ENCODE measurements at places on chromosomes 11 and 22. TPM values are rescaled to one million over a fixed set of nuclear protein-coding genes. Genes with fewer than 3 reads are reported as not detected.

Gene ACTN3
- polyA plus RNA-seq = not detected

Gene NCF4
- polyA plus RNA-seq = 28.0 TPM

Gene OR5B21
- polyA plus RNA-seq = not detected

Gene OR4S2
- not detected for polyA plus RNA-seq

Gene GPHA2
- polyA plus RNA-seq = not detected

Gene RCOR2
- not detected for polyA plus RNA-seq

Gene CD6
- 281 TPM for polyA plus RNA-seq

DNA sequence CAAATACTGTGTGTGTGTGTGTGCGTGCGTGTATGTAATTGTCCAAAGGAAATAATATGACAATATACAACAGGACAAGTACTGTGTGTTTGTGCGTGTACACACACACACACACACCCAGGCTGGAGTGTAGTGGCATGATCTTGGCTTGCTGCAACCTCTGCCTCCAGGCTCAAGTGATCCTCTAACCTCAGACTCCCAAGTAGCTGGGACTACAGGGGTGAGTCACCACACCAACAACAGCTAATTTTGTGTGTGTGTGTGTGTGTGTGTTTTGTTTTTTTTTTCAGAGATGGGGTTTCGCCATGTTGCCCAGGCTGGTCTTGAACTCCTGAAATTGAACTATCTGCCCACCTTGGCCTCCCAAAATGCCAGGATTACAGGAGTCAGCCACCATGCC is 61.5 kb downstream of the NUP98 start:
- H3K36me3 ChIP-seq = peaks cover 43% of the 10 kb centered on the region
- no peak overlapping the region for H3K4me3 ChIP-seq
- H3K4me1 ChIP-seq = no peaks in the 10 kb centered on the region
- H3K27ac ChIP-seq = no peak overlapping the region
- no peak for DNase-seq

DNA sequence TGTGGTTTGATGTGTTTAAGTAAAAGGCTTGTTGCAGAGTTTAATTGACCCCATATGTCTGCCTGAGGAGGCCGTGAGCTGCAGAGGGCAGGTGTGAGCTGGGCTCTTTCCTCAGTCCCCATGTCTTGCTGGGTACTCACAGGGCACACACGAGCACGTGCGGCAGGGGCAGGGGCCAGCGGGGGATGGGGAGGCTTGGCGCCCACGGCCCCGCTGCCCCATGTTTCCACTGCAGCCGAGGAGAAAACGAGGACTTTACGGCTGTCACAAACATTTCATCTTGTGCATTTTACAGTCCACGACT is 24.7 kb upstream of the CCDC188 start:
- no peaks in the 10 kb centered on the region for H3K27me3 ChIP-seq
- no peak for DNase-seq
- no peaks in the 10 kb centered on the region for H3K36me3 ChIP-seq
- no peak overlapping the region for H3K27ac ChIP-seq

- no peak for DNase-seq
- H3K27ac ChIP-seq = no peak overlapping the region
- H3K4me1 ChIP-seq = peaks cover 5% of the 10 kb centered on the region
- H3K27me3 ChIP-seq = no peaks in the 10 kb centered on the region
- no peaks in the 10 kb centered on the region for H3K36me3 ChIP-seq
Observed at GRCh38 chr22:36211237-36211861, 9.7 kb upstream of the APOL4 start.

DNA sequence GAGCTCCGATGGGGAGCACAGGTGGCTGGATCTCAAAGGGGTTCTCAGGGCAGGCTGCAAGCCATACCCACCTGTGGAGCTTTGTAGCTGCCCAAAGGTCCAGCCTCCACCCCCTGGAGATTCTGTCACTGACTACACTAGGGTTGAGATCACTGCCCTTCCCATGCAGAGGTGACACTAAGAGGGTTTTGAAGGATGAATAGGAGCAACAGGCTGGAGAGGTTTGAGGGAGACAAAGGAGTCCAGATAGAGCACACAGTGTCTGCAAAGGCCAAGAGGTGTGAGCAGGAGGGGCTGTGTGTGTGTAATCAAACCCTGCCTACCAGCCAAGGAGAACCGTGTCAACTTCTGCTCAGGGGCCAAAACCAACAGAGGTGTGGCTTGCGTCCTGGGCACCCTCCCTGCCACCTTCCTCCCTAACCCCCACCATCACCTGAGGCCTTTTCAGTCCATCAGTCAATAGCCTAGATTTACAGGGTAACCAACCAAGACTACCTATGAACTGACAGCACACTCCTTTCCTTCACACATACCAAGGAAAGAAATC is 43.0 kb upstream of the WNT11 start:
- H3K4me1 ChIP-seq = no peaks in the 10 kb centered on the region
- H3K27ac ChIP-seq = no peak overlapping the region
- H3K27me3 ChIP-seq = no peaks in the 10 kb centered on the region
- DNase-seq = no peak
- no peak overlapping the region for H3K4me3 ChIP-seq

DNA sequence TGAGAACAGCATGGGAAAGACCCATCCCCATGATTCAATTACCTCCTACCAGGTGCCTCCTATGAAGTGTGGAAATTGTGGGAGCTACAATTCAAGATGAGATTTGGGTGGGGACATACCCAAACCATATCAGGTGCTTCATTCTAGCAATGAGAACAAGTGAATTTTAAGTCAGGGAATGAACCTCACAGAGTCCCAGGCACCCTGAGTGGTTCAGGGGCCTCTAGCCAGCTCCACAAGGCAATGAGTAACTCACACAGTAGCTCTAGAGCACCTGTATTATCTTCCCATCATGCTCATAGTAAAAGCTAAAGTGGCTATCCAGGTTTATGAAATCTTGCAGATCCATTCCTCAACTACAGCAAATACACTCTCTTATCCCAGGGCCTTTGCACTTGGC is 13.1 kb upstream of the ACCSL start:
- H3K4me3 ChIP-seq = no peak overlapping the region
- H3K4me1 ChIP-seq = no peaks in the 10 kb centered on the region
- no peaks in the 10 kb centered on the region for H3K36me3 ChIP-seq
- no peaks in the 10 kb centered on the region for H3K27me3 ChIP-seq
- no peak for DNase-seq
- no peak overlapping the region for H3K27ac ChIP-seq

- no peak overlapping the region for H3K27ac ChIP-seq
- no peak for DNase-seq
- no peaks in the 10 kb centered on the region for H3K27me3 ChIP-seq
Observed at GRCh38 chr11:26780376-26781085, 58.7 kb upstream of the SLC5A12 start.

GRCh38 chr11:91248199-91248807 is 976.3 kb upstream of the FAT3 start:
- H3K36me3 ChIP-seq = no peaks in the 10 kb centered on the region
- DNase-seq = no peak
- no peak overlapping the region for H3K4me3 ChIP-seq
- H3K27ac ChIP-seq = no peak overlapping the region

- no peaks in the 10 kb centered on the region for H3K36me3 ChIP-seq
- no peaks in the 10 kb centered on the region for H3K4me1 ChIP-seq
- DNase-seq = no peak
- H3K27me3 ChIP-seq = no peaks in the 10 kb centered on the region
Observed at GRCh38 chr22:39212721-39213376, 31.9 kb downstream of the PDGFB start.

GRCh38 chr11:23995891-23996290 is 501.0 kb upstream of the LUZP2 start:
- H3K27ac ChIP-seq = no peak overlapping the region
- no peak for DNase-seq
- no peak overlapping the region for H3K4me3 ChIP-seq
- no peaks in the 10 kb centered on the region for H3K36me3 ChIP-seq

- H3K27ac ChIP-seq = peak overlapping the region; percentile 44
- H3K4me3 ChIP-seq = no peak overlapping the region
- H3K36me3 ChIP-seq = peaks cover 47% of the 10 kb centered on the region
- H3K27me3 ChIP-seq = no peaks in the 10 kb centered on the region
Observed at GRCh38 chr11:118353084-118353710, 6.2 kb upstream of the UBE4A start.

DNA sequence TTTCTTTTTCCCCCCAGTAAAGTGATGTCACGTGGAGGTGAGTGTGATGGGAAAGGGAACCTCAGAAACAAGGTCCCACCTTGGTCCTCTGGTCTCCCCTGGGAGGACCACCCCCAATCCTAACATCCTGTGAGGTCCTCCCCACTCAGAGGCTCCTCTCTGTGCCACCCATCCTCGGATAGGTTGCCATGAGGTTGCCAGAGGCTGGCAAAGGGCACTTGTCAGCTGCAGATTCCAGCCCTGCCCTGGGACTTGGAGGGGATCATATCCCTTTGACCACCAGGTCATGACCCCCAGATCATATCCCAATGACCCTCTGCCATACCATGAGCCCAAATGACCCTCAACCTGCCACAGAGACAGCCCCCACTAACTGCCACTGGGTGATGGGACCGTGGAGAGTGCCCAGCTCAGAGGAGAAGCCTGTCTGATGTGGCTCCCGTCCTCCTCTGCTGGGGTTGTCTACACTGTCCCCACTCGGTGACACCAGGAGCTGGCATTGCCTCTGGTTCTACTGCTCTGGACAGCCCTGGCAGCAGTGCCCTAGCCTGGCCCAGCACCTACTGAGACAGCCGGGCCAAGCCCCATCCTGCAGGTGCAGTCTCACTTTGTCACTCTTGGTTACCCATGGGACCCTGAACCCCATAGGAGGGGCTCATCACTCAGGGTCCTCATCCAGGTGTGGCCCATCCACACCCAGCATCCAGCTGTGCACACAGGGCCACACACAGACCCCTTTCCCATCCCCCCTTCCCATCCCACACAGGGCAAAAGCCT is 90.2 kb upstream of the KCNQ1OT1 start:
- peaks cover 4% of the 10 kb centered on the region for H3K4me1 ChIP-seq
- no peak overlapping the region for H3K4me3 ChIP-seq

- no peaks in the 10 kb centered on the region for H3K36me3 ChIP-seq
- H3K27ac ChIP-seq = no peak overlapping the region
- no peak for DNase-seq
- H3K27me3 ChIP-seq = no peaks in the 10 kb centered on the region
Observed at GRCh38 chr22:27959335-27960090, 40.5 kb upstream of the PITPNB start.

DNA sequence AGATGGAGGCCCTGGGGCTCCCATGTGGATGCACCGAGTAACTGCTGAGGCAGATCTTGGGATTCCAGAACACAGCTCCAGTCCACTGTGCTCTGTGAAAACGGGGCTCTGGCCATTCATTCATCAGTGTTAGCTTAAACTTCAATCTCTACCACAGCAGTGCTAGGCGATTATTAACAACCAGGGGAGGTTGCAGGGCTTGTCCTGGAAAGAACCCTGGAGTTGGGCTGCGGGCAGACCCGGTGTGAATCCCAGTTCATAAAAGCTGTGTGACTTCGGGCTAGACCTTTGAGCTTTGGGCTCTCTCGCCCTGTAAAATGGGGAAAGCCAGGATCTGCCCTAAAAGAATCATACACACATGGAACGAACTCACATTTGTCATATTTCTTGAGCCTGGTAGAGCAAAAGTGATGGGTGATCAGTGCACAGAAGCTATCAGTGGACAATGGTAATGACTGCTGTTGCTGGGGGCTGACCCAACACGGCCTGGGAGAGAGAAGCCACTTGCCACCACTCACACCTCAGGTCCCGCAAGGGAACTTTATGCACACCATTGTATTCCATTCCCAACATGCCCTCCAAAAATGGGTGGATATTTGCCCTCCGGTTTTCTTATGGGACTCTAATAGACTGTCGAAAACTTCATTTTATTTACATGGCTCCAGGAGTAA is 15.6 kb upstream of the CRYBB3 start:
- H3K27ac ChIP-seq = no peak overlapping the region
- DNase-seq = no peak
- no peak overlapping the region for H3K4me3 ChIP-seq
- H3K27me3 ChIP-seq = no peaks in the 10 kb centered on the region

GRCh38 chr22:44261861-44262595 is 50.7 kb downstream of the SHISAL1 start:
- no peak for DNase-seq
- H3K27me3 ChIP-seq = no peaks in the 10 kb centered on the region
- H3K4me3 ChIP-seq = no peak overlapping the region
- no peaks in the 10 kb centered on the region for H3K36me3 ChIP-seq
- H3K27ac ChIP-seq = no peak overlapping the region
- no peaks in the 10 kb centered on the region for H3K4me1 ChIP-seq

- H3K4me1 ChIP-seq = no peaks in the 10 kb centered on the region
- no peaks in the 10 kb centered on the region for H3K27me3 ChIP-seq
- DNase-seq = no peak
- no peak overlapping the region for H3K27ac ChIP-seq
- H3K4me3 ChIP-seq = no peak overlapping the region
- H3K36me3 ChIP-seq = no peaks in the 10 kb centered on the region
Observed at GRCh38 chr11:21429401-21429800, 760.0 kb downstream of the NELL1 start.

- DNase-seq = no peak
- H3K4me3 ChIP-seq = peak overlapping the region; percentile 56
- H3K27me3 ChIP-seq = no peaks in the 10 kb centered on the region
- peaks cover 6% of the 10 kb centered on the region for H3K36me3 ChIP-seq
- peaks cover 31% of the 10 kb centered on the region for H3K4me1 ChIP-seq
Observed at GRCh38 chr22:21651521-21652009, 9.5 kb downstream of the SDF2L1 start.

Measured in CD4-positive, alpha-beta memory T cell (primary cell).